Ovary (tissue), 10 donors: ENCODE measurements at places on chromosomes 3 and 15. TPM values are rescaled to one million over a fixed set of nuclear protein-coding genes. Genes with fewer than 3 reads are reported as not detected.

NTRK3 gene
- 2.5 TPM for total RNA-seq

CDV3 gene
- 134 TPM for total RNA-seq

HDAC11 gene
- total RNA-seq: 10.1 TPM

XRN1 gene
- 43.5 TPM for total RNA-seq

CLEC3B gene
- 7.5 TPM for total RNA-seq

CCDC80 gene
- total RNA-seq: 67.2 TPM

ITIH1 gene
- total RNA-seq: 0.79 TPM

SNX22 gene
- 0.37 TPM for total RNA-seq

AMIGO3 gene
- not detected for total RNA-seq

AGTR1 gene
- total RNA-seq: 8.7 TPM

PLIN1 gene
- total RNA-seq: 1.0 TPM

MYL3 gene
- total RNA-seq: 2.6 TPM

STXBP5L gene
- 18.3 TPM for total RNA-seq

FSIP1 gene
- 0.67 TPM for total RNA-seq

ZMYND10 gene
- 3.4 TPM for total RNA-seq

ITIH3 gene
- 0.23 TPM for total RNA-seq

FBXW12 gene
- total RNA-seq: not detected

ISLR2 gene
- 0.11 TPM for total RNA-seq

ADCY5 gene
- 5.3 TPM for total RNA-seq

SELENOS gene
- 40.4 TPM for total RNA-seq

UNC13C gene
- 1.8 TPM for total RNA-seq

LRRC34 gene
- 4.3 TPM for total RNA-seq

YEATS2 gene
- total RNA-seq: 31.8 TPM

TEX55 gene
- not detected for total RNA-seq

PIK3CB gene
- 14.4 TPM for total RNA-seq

CILP gene
- total RNA-seq: 1.5 TPM

LRRC2 gene
- total RNA-seq: 6.2 TPM

ZNF620 gene
- 4.2 TPM for total RNA-seq

RYK gene
- 125 TPM for total RNA-seq

ELL3 gene
- 3.8 TPM for total RNA-seq

CACNA2D2 gene
- total RNA-seq: 4.2 TPM

PLSCR2 gene
- total RNA-seq: not detected

C3orf70 gene
- 7.2 TPM for total RNA-seq

DCP1A gene
- total RNA-seq: 34.1 TPM

PPARG gene
- total RNA-seq: 31.3 TPM

GMPPB gene
- total RNA-seq: 29.2 TPM

GFM1 gene
- total RNA-seq: 28.8 TPM

SLC25A26 gene
- 32.3 TPM for total RNA-seq

TM4SF4 gene
- total RNA-seq: not detected

FYTTD1 gene
- 23.8 TPM for total RNA-seq
